NCI-H226 (cell line): ENCODE measurements at places on chromosomes 12 and 14.
A peak's percentile ranks its signal among the peaks of the same experiment; 100 is the strongest.

DNA sequence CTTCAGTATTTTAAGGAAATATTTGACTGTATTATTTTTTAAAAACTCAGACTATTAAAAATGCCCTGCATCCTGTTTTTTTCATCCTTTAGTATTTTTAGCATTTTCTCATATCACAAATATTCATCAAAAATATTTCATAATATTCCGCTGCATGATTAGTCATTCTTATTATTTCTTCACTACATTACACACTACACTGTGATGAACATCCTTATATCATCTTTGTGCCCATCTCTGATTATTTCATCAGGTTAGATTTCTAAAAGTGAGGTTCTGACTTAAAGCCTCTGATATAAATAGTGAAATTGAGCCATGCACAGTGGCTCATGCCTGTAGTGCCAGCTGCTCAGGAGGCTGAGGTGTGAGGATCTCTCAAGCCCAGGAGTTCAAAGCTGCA is 8.1 kb downstream of the COCH start:
- no peak for DNase-seq

GRCh38 chr12:113332688-113333417 is 2.1 kb downstream of the SLC8B1 start:
- DNase-seq = no peak

GRCh38 chr12:49296034-49296835 is 1.3 kb downstream of the PRPH start:
- no peak for DNase-seq

DNA sequence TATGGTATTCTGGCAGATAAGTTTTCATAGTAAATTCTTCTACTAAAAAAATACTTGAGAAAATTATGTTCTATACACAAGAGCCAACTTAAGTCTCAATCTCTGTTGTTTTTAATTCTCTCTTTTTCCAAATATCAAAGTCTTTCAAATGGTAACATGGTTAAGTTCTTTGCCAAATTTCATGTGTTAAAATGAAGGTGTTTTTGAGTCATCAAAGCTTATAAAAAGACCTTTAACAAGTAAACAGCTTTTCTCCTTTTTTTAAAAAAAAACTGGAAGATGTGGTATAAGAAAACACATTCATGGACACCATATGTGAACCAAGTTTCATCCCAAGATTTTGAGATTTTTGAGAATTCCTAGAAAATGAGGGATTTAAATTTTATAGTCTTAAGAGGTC is 111.3 kb downstream of the FOXG1 start:
- DNase-seq = no peak

- no peak for DNase-seq
Measured at GRCh38 chr12:94987076-94987669, 16.3 kb downstream of the NDUFA12 start.

- DNase-seq = peak; percentile 80
Measured at GRCh38 chr14:22152161-22152870, 436.7 kb downstream of the DAD1 start.

GRCh38 chr12:31867292-31867691 is 91.9 kb upstream of the RESF1 start:
- DNase-seq = no peak

GRCh38 chr14:69873877-69874780 is 5.1 kb upstream of the SMOC1 start:
- DNase-seq = no peak

- DNase-seq = no peak
Measured at GRCh38 chr12:21456291-21456780, 18.9 kb downstream of the PYROXD1 start.

DNA sequence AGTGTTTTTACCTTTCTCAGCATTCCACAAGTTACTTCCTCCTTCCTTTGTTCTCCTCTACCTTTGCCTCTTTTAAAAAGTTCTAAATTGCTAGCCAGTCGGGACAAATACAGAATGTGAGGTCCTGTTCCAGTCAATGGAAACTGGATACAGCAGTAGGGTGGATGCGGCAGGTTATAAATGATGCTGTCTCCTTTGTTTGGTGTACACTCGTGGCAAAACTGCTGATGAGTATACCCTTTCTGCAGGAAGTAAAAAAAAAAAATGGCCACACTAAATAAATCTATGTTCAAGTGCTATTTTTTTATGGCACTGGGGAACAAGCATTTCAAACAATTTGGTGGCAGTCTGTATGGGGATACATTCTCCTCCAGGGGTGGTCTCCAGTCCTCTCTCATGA is 27.5 kb downstream of the KLRK1 start:
- no peak for DNase-seq

GRCh38 chr12:12018454-12018853 is 52.3 kb upstream of the BCL2L14 start:
- peak; percentile 20 for DNase-seq

DNA sequence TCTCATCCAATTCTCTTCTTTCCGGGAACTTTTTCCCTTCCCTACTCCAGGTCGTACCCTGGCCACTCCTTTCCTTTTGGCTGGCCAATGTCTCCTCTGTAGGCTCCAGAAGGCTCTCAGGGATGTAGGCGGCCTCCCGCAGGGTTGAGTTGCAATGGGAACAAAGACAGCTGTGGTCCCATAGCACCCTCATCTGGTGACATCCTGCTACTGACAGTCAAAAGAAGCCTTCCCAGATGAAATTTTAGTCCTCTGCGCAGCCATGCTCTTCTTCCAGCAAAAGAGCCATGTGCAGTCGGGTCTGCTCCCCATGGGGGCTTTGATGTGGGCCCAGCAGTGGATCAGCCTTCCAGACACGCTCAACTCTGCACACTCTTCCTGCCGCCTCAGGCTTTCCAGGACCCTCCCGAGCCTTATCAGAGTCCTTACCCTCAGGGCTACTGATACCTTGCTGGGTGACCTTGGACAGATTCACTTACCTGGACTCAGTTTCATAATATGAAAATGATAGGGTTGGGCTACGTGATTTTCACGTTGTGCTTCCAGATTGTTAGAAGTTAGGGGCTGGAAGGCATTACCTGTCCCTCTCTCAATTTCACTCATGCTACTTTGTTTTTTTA is 5.5 kb upstream of the CELA1 start:
- peak; percentile 45 for DNase-seq

DNA sequence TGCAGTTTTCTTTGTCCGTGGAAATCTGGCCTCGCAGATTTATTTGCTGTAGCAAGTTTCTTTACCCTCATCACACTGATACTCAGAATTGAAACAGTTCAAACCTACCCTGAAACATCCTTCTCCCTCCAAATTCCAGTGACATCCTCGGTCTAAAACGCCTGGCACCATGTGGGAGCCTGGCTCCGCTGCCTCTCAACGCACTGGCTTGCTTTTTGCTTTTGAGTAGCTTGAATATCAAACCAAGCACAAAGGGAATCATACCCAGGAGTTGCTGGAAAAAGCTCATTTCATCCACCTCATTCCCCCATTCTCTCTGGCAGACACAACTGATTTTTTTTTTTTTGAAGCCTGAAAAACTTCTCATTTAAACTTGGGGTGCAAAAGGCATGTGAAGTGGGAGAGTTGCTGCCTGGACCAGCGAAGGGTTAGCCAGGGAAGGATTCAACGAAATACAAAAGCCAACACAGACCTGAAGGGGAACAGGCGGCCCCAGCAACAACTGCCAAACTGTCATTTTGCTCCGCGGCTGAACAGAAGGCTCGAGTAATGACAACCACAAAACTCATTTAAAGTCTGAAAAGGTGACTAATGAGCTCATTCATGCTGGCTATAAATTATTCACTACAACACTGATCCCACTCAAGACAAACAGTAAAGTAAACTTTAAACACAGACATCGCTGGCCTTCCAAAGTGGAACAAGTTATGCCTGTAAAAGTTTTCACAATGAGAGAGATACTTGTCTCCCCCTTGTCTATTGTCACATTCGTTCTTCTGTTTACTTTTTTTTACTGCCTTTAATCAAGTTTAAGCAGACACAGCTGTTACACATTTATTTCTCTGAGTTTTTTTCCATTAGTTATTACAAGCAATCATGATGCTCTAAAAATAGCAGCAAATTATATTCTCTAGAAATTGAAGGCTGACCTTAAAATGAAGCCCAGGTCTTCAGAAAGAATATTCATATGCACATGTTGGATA is 12.5 kb upstream of the FOXN3 start:
- no peak for DNase-seq

DNA sequence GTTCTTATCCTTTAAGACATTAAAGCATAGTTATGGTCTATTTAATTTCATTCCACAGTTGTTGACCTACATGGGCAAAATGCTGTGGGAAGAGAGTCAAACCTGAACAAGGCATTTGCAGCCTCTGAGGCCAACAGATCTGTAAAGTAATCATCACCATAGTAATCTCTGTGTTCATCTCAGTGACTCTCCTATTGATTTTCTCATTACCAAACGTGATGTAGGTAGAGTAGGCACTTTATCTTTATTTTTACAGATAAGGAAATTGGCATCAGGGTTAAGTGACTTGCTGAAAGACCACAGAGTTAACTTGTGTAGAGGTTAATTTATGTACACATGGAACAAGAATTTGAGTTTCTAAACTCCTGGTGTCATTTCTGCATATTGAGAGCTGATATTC is 203.0 kb downstream of the ESR2 start:
- no peak for DNase-seq

DNA sequence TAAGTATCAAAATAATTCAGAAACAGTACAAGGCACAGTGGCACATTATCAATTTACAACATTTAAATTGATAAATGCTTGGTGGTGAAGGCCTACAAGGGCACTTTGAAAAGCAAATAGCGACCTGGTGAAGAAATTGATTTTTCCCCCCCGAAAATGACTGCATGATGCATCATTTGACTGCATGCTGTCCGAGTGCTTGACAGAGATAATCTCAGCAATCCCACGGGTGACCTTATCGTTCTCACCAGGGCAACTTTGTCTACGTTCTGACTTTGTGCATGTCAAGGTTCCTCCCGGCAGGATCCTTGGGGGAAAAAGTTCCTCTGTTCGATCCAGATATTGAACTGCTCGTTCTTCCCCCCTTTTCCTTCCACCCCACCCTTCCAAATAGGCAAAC is 384.8 kb downstream of the EGLN3 start:
- no peak for DNase-seq

DNA sequence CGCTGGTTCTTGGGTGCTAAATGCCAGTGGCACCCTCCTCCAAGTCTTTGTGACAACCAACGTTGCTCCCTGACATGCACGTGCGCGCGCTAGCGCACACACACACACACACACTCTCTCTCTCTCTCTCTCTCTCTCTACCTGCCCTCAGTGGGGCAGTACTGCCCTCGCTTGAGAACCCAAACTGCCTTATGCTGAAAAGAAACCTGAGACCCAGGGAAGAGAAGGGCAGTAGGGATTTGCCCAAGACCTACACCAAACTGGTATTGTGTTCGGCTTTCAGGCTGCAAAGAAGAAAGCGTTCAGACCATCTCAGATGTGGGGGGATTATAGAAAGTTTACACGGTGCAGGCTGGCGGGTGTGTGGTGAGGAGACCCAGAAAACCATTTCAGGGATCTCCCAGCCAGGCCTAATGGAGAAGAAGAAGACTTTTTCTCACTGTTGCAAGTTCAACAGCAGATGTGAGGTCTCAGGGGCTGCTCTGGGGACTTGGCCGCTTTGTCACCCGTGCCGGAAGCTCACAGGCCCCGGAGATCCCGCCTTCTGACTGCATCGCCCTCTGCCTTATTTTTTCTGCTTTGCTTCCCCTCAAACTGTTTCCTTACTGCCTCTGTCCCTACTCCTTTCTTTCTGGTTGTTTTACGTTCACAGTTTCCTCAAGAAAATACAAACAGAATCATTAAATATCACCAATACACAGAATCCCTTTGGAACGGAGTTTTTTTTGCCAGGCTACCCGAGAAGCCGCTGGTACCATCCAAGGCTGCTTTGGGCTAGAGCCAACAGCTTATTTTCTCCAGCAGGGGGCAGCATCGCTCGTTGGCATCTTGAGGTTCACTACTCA is 82.4 kb downstream of the PPM1A start:
- peak; percentile 28 for DNase-seq

- DNase-seq = no peak
Measured at GRCh38 chr12:77728018-77728417, 102.7 kb upstream of the NAV3 start.

- DNase-seq = no peak
Measured at GRCh38 chr12:122028905-122029560, 7.3 kb downstream of the BCL7A start.

GRCh38 chr14:104684449-104684821 is 5.0 kb upstream of the INF2 start:
- no peak for DNase-seq

GRCh38 chr12:87827638-87828264 is 201.4 kb downstream of the C12orf50 start:
- peak; percentile 93 for DNase-seq

- DNase-seq = peak; percentile 87
Measured at GRCh38 chr14:65255029-65255545, 152.8 kb upstream of the MAX start.

- no peak for DNase-seq
Measured at GRCh38 chr14:83384253-83384652, 1850.6 kb upstream of the SEL1L start.

DNA sequence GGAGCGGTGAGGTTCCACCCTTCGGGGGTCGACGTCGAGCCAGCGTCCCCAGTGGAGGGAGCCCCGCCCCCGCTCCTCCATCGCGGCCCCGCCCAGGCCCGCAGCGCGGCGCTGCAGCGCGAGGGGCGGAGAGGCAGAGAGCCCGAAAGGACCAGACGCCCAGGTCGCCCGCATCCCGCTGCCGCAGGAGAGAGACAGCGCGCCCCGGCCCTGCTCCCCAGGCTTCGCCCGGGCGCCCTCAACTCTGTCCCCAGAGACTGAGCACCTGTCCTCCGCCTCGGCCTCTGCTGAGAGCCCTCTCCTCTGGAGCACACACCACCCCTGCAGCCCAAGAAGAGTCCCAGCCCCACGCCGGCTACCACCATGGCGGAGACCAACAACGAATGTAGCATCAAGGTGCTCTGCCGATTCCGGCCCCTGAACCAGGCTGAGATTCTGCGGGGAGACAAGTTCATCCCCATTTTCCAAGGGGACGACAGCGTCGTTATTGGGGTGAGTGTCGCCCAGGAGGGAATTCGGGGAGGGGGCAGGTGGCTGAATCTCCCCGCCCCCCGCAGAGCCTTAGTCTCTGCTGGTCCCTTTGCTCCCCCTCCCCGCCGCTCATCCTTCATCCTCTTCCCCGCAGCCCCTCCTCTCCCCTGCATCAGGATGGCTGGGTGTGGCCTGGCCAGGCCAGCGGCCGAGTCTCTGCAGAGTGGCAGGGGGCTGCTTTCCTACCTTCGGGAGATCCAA is at the start of gene KIF5A:
KIF5A (plus strand) TSS at position 136 of the 732 bp plus-strand sequence; CDS start at position 364, 228 bp downstream.
- no peak for DNase-seq

- no peak for DNase-seq
Measured at GRCh38 chr12:14554281-14555007, 13.2 kb downstream of the PLBD1 start.

GRCh38 chr12:53994009-53994263 is 6.0 kb upstream of the HOXC9 start:
- no peak for DNase-seq

- no peak for DNase-seq
Measured at GRCh38 chr12:121708313-121709063, 4.1 kb upstream of the TMEM120B start.

GRCh38 chr12:3658327-3659163 is 94.4 kb downstream of the CRACR2A start:
- no peak for DNase-seq
